A549 treated with GW870086 at 1 μM for 4 hours (cell line): ENCODE measurements at places on chromosomes 4 and X. TPM values are rescaled to one million over a fixed set of nuclear protein-coding genes. Genes with fewer than 3 reads are reported as not detected.

The CPZ gene
- total RNA-seq, result 0.17 to 0.25 TPM (median 0.20 TPM) in 4 of 5 replicates, not detected in the other

The PLAC8 gene
- total RNA-seq, result 0.75 to 2.0 TPM (median 1.5 TPM) in 5 replicates

The RAB39B gene
- total RNA-seq, result 0.55 to 0.69 TPM (median 0.60 TPM) in 5 replicates

The MYOZ2 gene
- not detected in 5 replicates for total RNA-seq

The HEPH gene
- total RNA-seq, result 0.06 TPM in 1 of 5 replicates, not detected in the others

The GRK4 gene
- 1.6 to 2.1 TPM (median 1.9 TPM) in 5 replicates for total RNA-seq

The FREM3 gene
- not detected in 5 replicates for total RNA-seq

The PRMT9 gene
- 2.4 to 3.3 TPM (median 2.9 TPM) in 5 replicates for total RNA-seq

The CACNA1F gene
- not detected in 5 replicates for total RNA-seq

The DCAF12L2 gene
- 0.05 to 0.14 TPM (median 0.09 TPM) in 4 of 5 replicates, not detected in the other for total RNA-seq

The AREG gene
- total RNA-seq, result 38.9 to 48.1 TPM (median 43.8 TPM) in 5 replicates

The ACE2 gene
- 0.07 TPM in 1 of 5 replicates, not detected in the others for total RNA-seq

The ATP8A1 gene
- 0.02 to 0.45 TPM (median 0.04 TPM) in 4 of 5 replicates, not detected in the other for total RNA-seq

The PDE6B gene
- not detected in 5 replicates for total RNA-seq

The QRFPR gene
- total RNA-seq, result 0.10 TPM in 1 of 5 replicates, not detected in the others

The PPP1R3F gene
- 1.7 to 4.1 TPM (median 2.3 TPM) in 5 replicates for total RNA-seq

The EMCN gene
- not detected in 5 replicates for total RNA-seq

The SPANXD gene
- not detected in 5 replicates for total RNA-seq

The TCEAL6 gene
- not detected in 5 replicates for total RNA-seq

The SATL1 gene
- not detected in 5 replicates for total RNA-seq

The STATH gene
- not detected in 5 replicates for total RNA-seq

The TEX13C gene
- 0.03 TPM in 1 of 5 replicates, not detected in the others for total RNA-seq

The TEC gene
- 2.3 to 2.9 TPM (median 2.3 TPM) in 5 replicates for total RNA-seq

The MRPS18C gene
- 44.3 to 59.6 TPM (median 51.8 TPM) in 5 replicates for total RNA-seq

The DSPP gene
- not detected in 5 replicates for total RNA-seq

The NUP62CL gene
- 14.5 to 18.5 TPM (median 15.8 TPM) in 5 replicates for total RNA-seq

The SAT1 gene
- total RNA-seq, result 345 to 477 TPM (median 435 TPM) in 5 replicates

The SYN1 gene
- total RNA-seq, result 0.08 to 0.36 TPM (median 0.19 TPM) in 5 replicates

The TKTL2 gene
- not detected in 5 replicates for total RNA-seq

The REPS2 gene
- total RNA-seq, result 0.57 to 1.0 TPM (median 0.73 TPM) in 5 replicates

The ADGRG4 gene
- not detected in 5 replicates for total RNA-seq

The MORC4 gene
- 30.9 to 42.0 TPM (median 33.9 TPM) in 5 replicates for total RNA-seq

The DCAF8L2 gene
- total RNA-seq, result not detected in 5 replicates

The GAGE12H gene
- total RNA-seq, result not detected in 5 replicates

The CT45A3 gene
- 0.23 to 0.31 TPM (median 0.27 TPM) in 3 of 5 replicates, not detected in the others for total RNA-seq

The SPANXN5 gene
- total RNA-seq, result not detected in 5 replicates

The ANKRD37 gene
- total RNA-seq, result 2.7 to 3.9 TPM (median 3.1 TPM) in 5 replicates

The ARMCX4 gene
- 0.35 to 0.57 TPM (median 0.50 TPM) in 5 replicates for total RNA-seq

The DGKK gene
- not detected in 5 replicates for total RNA-seq

The SLC6A14 gene
- 0.03 TPM in 1 of 5 replicates, not detected in the others for total RNA-seq

The FGF2 gene
- total RNA-seq, result 30.0 to 59.3 TPM (median 51.7 TPM) in 5 replicates

The FHIP1A gene
- total RNA-seq, result 0.08 to 0.42 TPM (median 0.16 TPM) in 5 replicates

The GSX2 gene
- total RNA-seq, result not detected in 5 replicates

The ATOH1 gene
- total RNA-seq, result not detected in 5 replicates
